ENCODE measurements at places on chromosomes 6 and 20.

- DNase-seq: no peak
Measured at GRCh38 chr6:39923861-39924260, 10.4 kb downstream of the MOCS1 start.

DNA sequence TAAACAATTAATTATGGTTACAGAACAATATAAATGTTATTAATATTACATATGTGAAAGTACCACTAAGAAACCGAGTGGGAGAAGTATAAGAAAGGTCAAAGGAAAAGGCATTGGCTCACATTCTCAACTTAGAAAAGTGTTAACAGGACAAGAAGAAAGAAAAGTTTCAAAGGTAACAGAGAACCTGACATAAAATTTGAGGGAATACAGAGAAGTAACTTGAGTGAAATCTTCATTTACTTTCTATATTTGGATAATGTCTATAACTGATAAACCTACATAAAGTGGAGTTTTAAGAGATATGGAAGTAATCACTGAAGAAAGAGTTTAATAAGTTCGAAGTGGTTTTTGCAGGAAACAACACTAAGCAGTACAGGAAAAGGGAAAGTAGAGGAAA lies 30.1 kb downstream of the REPS1 start:
- DNase-seq: no peak

GRCh38 chr20:43991261-43991660 lies 76.6 kb downstream of the TOX2 start:
- no peak for DNase-seq

DNA sequence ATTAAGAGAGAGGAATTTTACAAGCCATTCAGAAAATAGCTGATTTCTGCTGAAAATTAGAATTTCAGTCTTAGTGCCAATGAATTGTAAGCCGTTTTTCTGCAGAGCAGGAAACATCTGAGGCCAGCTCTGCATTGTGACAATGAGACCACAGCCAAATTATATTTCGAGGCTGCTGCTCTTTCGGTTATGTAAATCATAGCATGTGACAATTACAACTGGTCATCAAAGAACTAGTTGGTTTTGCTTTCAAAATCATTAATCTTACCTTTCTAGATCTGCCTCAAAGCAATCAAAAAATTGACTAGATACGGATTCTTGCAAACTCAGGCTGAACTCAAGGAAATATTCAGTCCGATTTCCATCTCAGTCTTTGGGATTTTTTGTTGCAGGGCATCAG lies 33.4 kb upstream of the INSM1 start:
- DNase-seq: no peak

- DNase-seq: no peak
Measured at GRCh38 chr6:149157126-149157525, 160.4 kb upstream of the TAB2 start.

- DNase-seq: no peak
Measured at GRCh38 chr20:43190332-43190953, 737 bp upstream of the PTPRT start.

DNA sequence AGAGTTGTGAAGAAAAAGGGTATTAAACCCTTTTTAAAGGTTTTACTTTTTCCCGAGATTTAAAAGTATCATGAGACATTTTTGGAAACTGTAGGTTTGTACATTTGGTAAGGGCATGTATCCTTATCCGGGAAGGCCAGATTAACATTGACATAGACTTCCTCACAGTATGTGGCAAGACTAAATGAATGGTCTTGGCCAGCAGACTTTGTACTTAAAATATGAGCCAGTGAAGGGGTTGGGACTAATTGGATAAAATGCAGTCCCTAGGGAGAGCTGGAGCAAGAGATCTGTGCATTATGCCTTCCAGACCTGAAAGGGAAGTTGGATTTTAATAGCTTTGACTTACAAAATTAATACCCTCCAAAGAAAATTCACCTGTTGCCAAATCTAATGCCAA lies 60.4 kb upstream of the CCN2 start:
- DNase-seq: no peak

DNA sequence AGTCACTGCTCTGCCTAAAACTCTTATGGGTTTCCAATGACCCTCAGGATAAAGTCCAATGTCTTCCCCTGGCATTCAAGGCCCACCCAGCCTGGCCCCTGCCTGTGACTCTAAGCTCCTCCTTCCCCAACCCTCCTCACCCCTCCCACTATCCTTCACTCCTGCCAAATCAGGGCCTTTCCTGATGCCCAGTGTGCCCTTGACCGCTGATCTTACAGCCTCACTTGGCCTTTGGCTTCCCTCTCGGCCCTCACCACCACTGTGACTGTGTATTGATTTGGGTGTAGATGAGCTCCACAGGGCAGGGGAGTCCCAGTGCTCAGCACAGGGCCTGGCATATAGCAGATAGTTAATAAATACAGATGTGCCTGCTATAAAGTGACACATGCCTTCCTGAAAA lies 115.7 kb downstream of the TOX2 start:
- no peak for DNase-seq

GRCh38 chr6:27592481-27593199 lies 119.7 kb upstream of the ZNF184 start:
- peak; percentile 76 for DNase-seq
